Activated CD4-positive, alpha-beta T cell treated with anti-CD3 and anti-CD28 coated beads, Interleukin-2, amount 50 U/mL, for 48 hours (primary cell): ENCODE measurements at places on chromosomes 16 and 17.
A peak's percentile ranks its signal among the peaks of the same experiment; 100 is the strongest.

GRCh38 chr17:29588562-29589411, 661 bp downstream of the GIT1 start:
- peak; percentile 50 for DNase-seq

DNA sequence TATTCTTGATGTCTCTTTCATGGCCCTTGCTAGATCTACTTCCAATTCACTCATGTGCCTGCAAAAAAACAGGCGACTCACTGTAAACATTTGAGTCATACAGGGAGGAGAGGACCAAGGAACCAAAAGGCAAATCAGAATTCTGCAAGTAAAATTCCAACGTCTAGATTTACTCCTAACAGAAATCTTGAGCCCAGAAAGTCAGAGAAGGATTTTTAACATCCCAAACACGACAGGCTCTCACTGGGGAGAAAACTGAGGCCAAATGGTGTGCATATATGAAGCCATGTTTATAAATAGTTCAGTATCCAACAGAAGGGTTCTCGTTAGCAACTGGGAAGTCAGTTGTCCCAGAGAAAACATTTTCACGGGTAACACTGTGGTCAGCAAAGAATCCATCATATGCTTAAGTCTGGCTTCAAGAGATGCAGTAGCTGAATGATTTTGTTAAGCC, 40.1 kb downstream of the LITAF start:
- no peak for DNase-seq

DNA sequence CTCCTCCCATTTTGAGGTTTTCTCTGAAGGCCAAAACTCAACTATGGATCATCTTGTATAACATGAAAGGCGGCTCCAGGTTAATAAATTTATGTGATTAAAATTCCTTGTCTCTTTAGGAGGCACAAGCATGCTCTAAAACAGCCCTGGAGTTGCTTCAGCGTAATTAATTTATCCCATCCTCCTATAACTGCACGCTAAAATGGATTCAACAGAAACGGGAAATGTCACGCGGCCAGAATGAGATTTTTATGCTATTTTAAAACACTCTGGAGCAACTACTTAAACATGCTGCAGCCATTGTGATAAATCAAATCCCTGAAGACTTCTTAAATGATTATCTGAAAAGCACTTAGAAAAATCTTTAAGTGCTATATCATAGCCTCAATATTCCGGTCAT, 106.6 kb downstream of the ADAMTS18 start:
- no peak for DNase-seq

- no peak for DNase-seq
Observed at GRCh38 chr17:40824015-40824832, 1.8 kb upstream of the KRT10 start.

DNA sequence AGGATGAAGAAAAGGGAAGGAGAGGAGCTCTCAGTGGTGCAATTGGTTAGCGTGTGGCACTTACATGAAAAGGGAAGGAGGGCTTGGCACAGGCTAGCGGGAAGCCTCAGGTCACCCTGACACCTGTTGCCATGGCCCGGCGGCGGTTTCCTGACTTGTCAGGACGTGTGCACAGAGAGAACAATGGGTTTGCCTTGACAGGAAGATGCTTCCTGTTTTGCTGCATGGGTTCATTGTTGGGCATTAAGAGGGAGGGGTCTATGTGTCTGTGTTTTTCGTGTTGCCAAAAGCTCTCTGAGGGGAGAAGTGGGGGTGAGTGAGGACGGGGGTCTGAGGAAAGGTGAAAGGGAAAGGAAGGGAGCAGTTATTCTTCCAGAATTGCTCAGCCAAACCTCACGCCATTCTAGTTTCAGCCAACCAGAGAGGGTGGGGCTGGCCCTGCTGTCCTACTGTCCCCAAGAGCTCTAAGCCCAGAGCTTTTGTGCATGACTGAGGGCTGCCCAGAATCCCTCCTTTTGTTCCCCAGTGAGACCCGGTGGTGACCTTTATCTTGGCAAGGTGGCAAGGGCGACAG, 17.1 kb upstream of the CCR7 start:
- peak; percentile 61 for DNase-seq

- no peak for DNase-seq
Observed at GRCh38 chr17:57881143-57881542, 31.3 kb upstream of the MRPS23 start.

GRCh38 chr16:68234188-68235107, 1.5 kb downstream of the ESRP2 start:
- no peak for DNase-seq

DNA sequence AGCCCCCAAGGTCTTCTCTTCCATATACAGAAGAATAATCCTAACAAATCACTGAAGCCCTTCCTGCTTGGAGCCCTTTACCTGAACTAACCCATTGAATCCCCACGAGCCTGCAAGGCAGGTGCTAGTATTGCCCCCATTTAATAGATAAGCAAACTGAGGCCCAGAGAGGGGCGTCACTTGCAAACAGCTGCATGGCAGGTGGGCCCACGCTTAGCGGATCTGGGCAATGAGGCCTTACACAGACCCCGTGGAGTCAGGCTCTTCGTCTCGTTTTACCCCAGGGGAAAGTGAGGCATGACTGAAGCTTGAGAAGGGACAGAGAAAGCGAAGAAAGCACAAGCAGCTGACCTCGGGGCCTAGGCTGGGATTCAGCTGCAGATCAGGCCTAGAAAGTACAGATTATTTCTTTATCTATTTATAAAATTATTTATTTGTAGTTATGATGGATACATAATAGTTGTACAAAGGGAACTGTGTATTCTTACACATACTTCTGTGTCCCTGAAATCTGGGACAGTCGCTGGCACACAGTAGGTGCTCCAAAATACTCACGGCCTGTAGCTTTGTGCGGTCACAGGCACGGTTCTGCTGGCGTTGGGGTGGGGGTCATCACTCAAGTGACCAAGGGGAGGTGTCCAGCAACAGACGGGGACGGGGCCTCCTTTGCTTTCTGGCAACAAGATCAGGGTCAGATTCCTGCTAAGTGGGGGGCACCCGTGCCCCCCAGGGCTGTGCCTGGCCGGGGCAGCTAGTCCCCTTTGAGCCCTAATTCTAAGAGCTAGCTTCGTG, 223.2 kb upstream of the GSE1 start:
- no peak for DNase-seq

DNA sequence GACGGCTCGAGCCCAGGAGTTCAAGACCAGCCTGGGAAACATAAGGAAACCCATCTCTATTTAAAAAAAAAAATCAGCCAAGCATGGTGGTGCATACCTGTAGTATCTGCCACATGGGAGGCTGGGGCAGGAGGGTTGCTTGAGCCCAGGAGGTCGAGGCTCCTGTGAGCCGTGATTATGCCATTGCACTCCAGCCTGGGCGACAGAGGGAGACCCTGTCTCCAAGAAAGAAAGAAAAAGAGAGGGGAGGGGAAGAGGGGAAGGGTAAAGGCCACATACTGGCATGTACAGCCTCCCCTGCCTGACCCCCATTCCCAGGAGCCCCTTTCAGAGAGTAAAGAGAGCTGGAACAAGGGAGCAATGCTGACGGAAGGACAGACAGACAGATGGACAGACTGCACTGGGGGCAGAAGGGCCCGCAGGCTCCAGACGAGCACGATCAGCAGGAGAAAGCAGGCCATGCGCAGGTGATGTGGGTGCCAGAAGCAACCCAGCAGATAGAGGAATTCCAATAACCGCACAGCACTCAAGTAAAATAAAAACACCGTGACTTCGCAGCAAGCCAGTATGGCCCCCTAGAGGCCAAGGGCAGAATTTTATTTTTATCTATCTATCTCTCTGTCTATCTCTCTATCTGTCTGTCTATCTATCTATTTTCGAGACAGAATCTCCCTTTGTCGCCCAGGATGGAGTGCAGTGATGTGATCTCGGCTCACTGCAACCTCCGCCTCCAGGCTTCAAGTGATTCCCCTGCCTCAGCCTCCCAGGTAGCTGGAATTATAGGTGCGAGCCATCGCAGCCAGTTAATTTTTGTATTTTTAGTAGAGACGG, 27.1 kb upstream of the SNN start:
- DNase-seq: no peak

GRCh38 chr17:3827124-3827773, 18.8 kb downstream of the NCBP3 start:
- peak; percentile 76 for DNase-seq

GRCh38 chr17:38599398-38599856, 6.3 kb downstream of the SRCIN1 start:
- DNase-seq: no peak

GRCh38 chr16:1367486-1368174, 15.9 kb downstream of the GNPTG start:
- no peak for DNase-seq

GRCh38 chr17:7262935-7263800, 890 bp upstream of the CLDN7 start:
- DNase-seq: peak; percentile 48

DNA sequence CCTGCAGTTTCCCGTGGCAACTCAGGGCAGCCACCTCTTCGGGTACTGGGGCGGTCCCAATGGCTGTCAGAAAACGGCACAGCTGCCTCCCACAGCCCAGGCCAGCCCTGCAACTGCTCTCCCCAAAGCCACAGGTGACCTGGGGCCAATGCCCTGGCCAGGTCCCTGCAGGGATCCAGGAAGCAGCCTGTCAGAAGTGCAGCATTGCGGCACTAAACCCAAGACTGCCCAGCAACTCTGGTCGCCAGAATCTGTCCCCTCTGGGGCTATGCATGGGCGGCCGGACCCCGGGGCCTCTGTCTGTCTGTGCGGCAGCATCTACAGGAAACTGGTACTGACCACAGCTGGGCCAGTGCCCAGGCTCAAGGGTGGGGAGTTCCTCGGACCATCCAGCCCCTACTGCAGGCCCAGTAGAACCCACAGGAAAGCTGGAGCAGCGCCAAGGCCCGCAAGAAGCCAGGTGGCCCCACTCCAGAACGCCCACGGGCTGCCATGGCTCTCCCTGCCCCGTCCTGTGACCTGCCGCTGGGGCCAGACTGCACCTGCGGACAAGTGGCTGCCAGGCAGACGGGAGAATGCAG, 5.5 kb downstream of the CYBC1 start:
- DNase-seq: no peak

- DNase-seq: no peak
Observed at GRCh38 chr16:53744449-53744848, 40.5 kb downstream of the FTO start.

DNA sequence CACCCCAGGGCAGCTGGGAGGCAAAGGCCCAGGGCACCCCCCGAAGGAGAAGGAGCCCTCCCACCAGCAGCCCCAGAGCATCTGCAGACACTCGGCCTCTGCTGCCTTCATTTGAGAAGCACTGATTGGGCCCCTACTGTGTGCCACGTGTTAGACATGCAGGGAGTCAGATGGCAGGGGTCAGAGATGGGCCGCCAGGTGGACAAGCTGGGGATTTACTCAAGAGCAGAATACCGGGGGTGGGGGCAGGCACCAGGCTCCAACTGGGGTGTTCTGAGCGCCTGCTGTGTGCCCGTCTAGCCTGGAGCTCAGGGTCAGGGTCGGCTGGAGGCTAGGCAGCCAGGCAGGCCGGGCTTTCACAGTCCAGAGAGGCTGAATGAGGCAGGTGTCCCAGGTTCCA, 18.7 kb downstream of the TPSG1 start:
- DNase-seq: no peak

- no peak for DNase-seq
Observed at GRCh38 chr17:39351508-39351907, 49.9 kb downstream of the FBXL20 start.

GRCh38 chr16:64531401-64531800, 590.5 kb downstream of the CDH11 start:
- DNase-seq: no peak

DNA sequence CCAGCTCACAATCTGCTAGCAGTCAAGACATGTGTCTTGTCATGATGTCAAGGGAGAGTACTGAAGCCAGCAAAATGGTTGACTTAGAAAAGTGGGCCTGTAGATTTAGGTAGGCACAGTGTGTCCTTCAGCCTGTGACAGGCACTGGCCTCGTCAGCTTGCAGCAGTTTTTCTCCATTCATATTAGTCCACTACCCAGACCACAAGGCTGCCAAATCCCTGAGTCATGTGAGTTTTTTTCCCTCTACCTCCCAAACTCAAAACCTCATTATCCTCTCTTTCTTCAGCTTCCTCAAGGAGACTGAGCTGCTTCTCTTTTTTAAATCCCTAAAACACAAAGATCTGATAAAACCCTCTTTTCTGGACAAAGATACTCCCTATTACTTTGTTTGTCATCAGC, 102.6 kb upstream of the HS3ST3A1 start:
- DNase-seq: no peak

- no peak for DNase-seq
Observed at GRCh38 chr17:29042679-29043538, at the start of gene PIPOX. PIPOX (plus strand) TSS chr17:29043141; CDS start chr17:29043226, 85 bp downstream.

- no peak for DNase-seq
Observed at GRCh38 chr17:74752415-74752814, 4.0 kb downstream of the NHERF1 start.

GRCh38 chr17:29094101-29094708, 51.3 kb downstream of the PIPOX start:
- DNase-seq: no peak

GRCh38 chr16:62638964-62639870, 603.0 kb upstream of the CDH8 start:
- DNase-seq: no peak

DNA sequence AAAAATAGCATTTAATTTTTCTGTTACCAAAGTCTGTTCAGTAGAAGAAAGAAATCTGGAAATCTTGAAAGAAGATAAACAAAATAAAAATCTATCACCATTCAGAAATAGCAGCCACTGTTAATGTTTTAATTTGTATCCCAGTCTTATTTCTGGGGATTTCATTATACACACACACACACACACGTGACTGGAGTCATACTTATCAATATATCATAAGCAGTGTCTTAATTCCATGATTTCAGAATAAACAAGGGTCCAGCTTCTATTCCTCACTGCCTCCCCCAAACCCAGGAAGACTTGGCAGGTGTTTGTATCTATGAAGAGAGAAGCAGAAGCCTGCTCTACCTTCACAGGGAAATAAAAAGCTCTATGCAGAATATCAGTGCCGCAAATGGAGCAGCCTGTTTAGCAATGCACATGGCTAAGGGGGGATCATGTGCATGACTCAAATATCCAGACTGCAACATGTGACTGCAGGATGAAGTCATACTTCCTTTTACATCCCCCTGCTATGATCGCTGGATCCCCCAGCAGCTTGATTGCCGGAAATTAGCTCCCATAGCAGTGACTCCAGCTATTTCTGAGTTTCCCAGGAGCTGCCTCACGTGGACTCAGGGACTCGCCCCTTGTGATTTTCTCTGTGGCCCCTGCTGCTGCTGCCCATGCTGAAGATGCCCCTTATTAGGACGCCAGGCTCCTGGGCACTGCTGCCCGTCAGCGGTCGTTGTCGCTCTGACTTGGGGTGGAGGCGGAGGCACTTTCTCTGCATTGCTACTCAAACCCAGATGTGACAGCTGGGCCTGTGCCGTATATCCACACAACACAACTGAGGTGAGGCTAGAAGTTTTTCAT, 341.0 kb downstream of the CPPED1 start:
- DNase-seq: no peak

- peak; percentile 77 for DNase-seq
Observed at GRCh38 chr17:77882481-77883212, 75.9 kb upstream of the TNRC6C start.
